ENCODE measurements at places on chromosomes 4 and X.

- DNase-seq, result no peak
These were observed 36.2 kb downstream of the FAM241A start for GRCh38 chr4:112181358-112182000.

GRCh38 chr4:119191505-119191904 lies 21.0 kb upstream of the USP53 start:
- no peak for DNase-seq

DNA sequence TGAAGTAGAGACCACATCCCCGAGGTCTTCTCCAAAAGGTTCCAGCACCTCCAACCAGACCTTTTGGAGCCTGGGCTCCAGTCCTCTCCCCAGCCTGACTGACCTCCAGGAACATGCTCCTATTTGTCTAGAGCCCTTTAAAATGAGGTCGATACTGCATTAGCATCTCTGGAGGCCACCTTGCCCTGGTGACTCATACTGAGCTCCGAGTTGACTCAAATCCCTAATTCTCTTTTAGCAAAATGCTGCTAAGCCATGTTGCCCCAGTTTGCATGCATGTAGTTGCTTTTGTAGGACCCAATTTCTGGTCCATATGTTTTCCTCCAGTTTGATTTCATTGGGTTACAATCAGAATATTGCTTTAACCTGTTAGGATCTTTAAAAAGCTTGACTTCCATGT lies 43.5 kb upstream of the CITED1 start:
- DNase-seq, result no peak

- DNase-seq, result no peak
These were observed 73.0 kb upstream of the KLHL13 start for GRCh38 chrX:118189628-118190027.

- no peak for DNase-seq
These were observed 97.8 kb downstream of the ZNF674 start for GRCh38 chrX:46447384-46447783.
